ENCODE measurements at places on chromosomes 6 and 20.

DNA sequence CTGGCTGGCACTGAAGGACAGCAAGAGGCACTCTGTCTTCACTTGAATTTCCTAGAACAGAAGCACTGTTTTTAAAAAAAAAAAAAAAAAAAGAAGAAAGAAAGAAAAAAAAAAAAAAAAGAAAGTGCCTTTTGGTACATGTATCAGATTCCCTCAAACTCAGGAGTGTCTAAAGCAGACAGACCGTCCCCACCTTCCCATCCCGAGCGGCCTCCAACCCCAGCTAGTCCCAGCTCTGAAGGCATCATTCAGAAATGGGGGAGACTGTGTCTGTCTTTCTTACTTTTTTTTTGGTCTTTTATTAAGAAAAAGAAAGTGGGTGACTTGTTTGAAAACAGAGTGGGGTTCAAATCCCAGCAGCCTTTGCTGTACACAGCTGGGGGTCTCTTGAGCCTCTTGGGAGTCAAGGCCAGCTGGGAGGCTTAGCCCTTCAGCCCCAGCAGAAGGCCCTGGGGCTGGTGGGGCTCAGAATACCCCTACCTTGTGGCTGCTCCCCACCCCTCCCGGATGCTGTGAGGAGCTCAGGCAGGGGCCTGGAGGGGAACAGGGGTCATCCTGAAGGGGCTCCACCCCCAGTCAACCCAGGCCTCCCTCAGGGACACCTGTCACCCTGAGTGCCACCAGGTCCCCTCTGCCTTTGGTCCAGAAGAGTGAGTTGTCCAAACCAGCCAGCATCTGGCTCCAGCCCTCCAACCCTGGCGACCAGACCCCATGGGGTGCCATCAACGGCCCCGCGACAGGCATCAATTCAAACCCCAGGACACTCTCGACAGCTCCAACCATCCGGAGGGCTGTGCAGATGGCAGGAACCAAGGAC, 128.3 kb downstream of the TAF4 start:
- DNase-seq, result peak; percentile 7

DNA sequence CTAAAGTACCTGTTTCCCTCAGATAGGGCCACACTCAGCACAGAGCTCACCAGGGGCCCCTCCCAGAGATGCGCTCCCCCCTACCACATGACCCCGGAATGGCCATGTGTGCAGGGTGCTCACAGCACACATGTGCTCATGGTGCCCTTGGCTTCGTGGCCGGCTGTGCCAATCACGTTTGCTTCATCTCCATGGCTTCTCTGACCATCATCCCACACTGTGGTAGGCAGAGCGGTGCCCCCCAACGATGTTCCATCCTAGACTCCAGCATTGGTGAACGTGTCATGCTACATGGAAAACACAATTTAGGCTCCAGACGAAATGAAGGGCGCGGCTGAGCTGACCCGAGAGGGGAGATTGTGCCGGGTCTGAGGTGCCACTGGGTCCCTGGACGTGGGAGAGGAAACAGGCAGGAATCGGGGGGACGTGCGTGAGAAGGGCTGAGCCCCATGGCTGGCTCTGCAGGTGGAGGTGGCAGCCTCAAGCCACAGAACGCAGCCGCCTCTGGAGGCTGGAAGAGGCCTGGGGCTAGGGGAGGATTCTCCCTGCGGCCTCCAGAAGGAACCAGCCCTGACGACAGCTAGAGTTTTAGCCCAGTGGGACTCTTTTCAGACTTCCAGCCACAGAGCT, 126.5 kb downstream of the DLL1 start:
- no peak for DNase-seq

DNA sequence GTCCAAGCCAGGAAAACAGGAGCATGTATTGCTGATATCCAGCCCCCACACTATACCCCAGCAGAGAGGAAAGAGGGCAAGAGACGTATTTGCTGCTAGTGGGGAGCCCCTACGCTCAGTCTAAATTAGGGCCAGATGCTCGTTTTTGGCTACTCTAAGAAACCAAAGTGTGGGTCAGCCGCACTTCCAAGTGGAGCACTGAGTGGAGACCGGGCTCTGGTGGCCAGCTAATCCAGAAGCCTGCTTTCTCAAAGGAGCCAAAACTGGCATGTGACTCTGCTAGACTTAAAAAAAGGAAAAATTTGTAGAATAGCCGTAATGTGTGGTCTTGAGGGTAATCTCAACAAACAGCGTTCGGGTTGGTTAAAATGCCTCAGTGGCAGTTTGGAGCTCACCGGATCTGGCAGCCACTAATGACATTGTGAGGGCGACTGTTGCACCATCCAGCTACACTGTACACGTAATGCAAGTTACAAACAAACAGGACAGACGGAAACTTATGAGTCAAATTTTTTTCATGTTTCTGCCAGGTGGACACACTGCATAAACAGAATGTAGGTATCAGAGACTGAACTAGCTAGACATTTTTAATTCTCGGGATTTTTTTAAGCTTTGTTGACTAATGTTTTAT, 230.9 kb downstream of the FOXC1 start:
- no peak for DNase-seq

DNA sequence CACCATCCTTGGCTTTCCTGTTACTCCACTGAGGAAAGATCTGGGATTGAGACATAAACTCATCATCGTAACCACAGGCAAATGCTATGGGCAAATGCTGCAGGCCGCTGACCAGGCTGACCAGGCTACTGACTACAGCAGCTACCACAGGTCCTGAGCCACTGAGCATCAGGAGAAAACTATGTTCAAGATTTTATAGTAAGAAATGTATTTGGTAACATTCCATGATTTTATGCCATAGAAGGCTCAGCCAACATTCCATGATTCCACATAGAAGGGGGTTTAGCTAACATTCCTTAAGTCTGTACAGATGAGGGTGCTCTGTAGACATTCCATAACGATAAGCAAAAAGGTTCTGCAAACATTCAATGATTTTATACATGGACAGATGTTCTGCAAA, 16.1 kb upstream of the B4GALT5 start:
- no peak for DNase-seq

DNA sequence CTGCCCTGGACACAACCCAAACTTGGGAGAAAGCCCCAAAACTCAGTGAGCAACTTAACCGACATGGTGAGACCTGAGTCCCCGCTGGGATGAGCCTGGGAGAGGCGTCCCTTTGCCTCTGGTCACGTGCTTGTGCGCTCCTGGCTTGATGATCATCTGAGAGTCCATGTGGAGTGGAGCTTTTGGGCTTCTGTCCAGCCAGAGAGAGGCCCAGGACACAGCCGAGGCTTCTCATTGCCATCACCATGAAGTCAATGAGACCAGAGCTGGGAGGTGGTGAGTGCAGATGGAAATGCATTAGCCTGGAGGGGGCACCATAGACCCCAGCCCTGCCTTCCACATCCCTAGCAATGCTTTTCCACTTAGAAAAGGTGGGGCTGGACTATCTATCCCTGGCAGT, 250.0 kb downstream of the SLC24A3 start:
- no peak for DNase-seq

DNA sequence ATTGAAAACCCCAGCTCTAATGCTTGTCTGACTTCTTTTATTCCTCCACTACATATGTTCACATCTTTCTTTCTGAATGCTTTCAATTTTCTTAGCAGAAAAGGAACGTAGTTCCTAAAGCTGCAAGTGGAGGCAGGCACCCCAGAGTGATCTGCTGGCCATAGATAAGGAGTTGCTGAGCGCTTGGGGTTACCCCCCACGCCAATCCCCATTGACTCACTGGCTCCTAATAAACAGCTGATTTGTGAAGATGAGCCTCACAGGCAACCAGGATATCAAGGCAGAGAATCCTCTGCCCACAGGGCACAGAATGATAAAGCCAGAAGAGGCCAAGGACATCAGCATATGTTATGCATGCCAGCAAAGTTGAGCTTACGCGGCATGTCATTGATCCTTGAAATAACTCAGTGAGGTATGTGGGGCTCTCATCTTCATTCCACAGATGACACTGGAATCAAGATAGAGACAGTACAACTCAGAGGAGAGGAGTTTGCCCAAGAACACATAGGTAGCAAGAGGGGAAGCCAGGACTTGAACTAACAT, 129.1 kb upstream of the PTPRT start:
- DNase-seq, result no peak

GRCh38 chr20:10673176-10673841, 490 bp downstream of the JAG1 start:
- DNase-seq, result peak; percentile 55

GRCh38 chr6:79042088-79042798, 35.8 kb downstream of the PHIP start:
- DNase-seq, result no peak

GRCh38 chr6:138844192-138844591, 48.3 kb downstream of the ECT2L start:
- peak; percentile 51 for DNase-seq

GRCh38 chr6:43402820-43403219, 24.5 kb upstream of the ABCC10 start:
- DNase-seq, result no peak

GRCh38 chr6:136969433-136969832, 47.3 kb downstream of the SLC35D3 start:
- DNase-seq, result no peak

DNA sequence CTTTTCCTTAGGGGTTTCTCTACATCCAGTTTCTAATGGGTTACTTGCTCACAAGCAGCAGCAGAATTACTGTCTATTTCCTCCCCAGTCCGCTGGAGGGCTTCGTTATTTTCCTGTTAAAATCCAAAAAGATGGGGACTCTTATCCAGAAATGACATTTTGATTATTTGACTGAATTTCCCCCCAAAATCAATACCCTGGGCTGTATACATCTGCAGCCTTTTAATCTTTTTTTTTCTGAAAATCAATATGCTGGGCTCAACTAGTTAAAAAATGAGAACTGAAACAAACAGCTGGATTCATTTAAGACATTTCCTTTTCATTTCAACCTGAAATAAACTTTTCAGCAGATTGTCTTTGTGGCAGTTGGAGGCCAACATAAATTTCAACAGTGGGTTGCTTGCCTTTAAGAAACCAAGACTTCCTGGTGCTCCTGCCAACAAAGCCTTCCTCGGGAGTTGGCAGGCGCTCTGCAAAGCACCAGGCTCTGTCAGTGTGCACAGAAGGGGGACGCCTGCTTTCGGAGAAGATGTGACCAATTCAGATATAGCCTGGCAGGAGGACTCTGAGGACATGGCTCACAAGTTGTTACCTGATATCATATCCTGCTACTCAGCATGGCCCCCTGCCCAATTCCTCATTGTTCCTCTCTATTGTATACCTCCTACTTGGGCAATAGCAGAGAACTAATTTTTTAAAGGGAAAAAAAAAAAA, 204.7 kb upstream of the ARG1 start:
- peak; percentile 63 for DNase-seq

- no peak for DNase-seq
Observed at GRCh38 chr6:131042664-131043063, 20.4 kb downstream of the EPB41L2 start.

- DNase-seq, result peak; percentile 75
Observed at GRCh38 chr6:16760516-16761470, at the start of gene ATXN1. Gene ATXN1 (minus strand): TSS chr6:16761460.

DNA sequence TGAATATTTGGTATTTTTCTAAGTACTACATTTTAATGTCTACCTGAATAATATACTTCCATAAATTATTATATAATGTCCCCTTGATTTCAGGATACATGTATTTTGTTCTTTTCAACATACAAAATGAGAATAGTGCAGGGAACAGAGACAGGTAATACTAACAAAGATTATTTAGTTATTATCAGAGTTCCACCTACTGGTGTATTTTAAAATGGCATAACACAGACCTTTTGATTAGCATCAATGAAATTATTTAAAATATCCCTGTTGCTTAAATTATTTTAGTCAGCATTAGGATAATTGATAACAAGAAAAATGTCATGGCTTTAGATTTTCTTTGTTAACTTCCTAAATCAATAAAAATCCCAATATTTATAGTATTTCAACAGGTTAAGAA, 184.0 kb downstream of the PRDM13 start:
- DNase-seq, result no peak

Data from left cardiac atrium (tissue), 4 donors.